Cerebellar cortex (tissue), 1 donor: ENCODE measurements at places on chromosomes 2 and 18.

DNA sequence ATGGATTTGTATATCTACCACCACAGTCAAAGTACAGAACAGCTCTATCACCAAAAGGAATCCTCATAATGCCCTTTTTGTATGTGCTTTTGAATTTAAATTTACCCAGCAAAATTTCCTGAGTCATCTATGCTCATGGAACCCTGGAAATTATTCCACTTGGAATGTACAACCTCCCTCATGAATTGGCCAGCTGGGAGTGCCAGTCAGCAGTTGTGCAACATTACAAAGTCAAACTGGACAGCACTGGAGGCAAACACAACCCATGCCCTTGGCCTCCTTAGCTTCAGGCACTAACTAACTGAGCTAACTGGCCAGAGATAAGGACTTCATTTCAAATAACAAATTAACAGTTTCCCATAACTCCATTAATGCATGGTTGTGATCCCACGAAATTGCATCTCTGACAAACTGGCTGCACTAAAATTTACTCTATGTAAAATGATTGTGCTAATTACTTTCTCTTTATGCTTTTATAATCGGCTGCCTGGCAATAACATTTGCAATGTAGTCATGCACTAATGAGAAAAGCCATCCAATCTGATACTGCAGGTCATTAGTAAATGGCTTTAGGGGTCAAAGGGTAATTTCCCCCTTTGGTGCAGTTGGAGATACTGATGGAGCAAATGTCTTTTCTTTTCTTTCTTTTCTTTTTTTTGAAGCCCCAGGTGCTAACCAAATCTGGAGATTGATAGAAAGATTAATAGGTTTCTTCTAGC lies 270.5 kb downstream of the ACTR3 start:
- DNase-seq: no peak

DNA sequence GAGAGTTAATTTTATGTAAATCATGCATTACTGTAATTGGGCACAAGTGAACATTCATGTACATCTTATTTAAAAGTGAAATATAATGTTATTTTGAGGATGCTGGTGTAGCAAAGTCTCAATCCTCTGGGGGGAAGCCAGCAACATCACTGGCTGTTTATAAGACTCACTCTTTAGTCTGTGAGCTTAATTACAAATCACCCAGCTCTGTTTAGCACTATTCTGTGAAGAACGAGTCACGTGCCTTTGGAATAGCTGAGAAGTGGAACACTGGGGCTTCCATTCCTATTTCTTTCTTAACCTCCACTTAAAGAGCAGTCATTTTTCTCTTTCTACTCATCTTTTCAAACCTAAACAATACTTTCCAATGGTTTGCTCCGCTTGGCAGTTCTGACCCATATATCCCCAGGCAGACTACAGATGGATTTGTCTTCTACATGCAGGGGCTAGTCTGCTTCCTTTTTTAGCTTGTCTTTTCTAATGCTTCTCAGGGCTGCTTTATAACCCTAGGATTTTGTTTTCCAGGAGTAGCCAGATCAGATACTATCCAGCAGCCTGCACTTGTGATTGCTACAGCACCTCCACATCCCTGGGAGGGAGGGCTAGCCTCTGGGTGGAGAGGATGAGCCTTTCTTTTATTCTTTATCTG lies 95.3 kb upstream of the CAVIN2 start:
- peak; percentile 14 for DNase-seq

GRCh38 chr2:216426166-216426777 lies 14.0 kb downstream of the SMARCAL1 start:
- no peak for DNase-seq

- DNase-seq: no peak
Measured at GRCh38 chr2:24818721-24819167, 25.5 kb downstream of the CENPO start.

DNA sequence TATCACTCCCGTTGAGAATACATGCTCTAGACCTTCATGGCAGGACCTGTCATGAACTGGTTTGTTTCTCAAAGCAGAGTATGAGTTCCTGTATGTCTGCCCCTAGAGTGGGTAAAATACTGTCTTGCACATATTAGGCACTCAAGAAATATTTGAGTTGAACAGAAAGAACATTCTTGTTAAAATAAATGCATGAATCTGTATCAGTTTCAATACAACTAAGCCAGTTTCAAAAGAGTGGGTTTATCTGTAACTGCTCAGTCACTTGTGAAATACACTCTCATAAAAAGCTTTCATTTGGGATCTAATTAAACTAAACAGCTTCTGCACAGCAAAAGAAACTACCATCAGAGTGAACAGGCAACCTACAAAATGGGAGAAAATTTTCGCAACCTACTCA lies 69.2 kb downstream of the RFTN2 start:
- DNase-seq: no peak

- peak; percentile 38 for DNase-seq
Measured at GRCh38 chr2:73232403-73233153, 461 bp downstream of the PRADC1 start.

DNA sequence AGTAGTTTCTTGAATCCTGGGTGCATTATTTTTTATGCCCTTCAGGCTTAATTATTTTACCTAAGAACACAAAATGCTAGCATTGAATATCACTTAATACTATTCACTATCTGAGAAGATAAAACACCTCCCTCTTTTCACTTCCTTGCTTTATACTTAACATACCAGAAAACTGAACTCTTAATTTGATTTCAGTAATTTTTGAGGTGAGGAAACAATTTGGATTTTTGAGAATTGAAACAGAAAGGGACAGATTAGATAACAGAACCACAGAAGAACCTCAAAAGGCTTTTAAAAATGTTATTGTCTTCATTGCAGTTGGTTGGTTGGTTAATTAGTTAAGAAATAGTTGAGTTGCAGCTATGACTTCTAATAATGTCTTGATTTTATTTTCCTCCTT lies 69.5 kb downstream of the GPD2 start:
- DNase-seq: no peak

- no peak for DNase-seq
Measured at GRCh38 chr2:120421830-120422175, 75.9 kb downstream of the INHBB start.

DNA sequence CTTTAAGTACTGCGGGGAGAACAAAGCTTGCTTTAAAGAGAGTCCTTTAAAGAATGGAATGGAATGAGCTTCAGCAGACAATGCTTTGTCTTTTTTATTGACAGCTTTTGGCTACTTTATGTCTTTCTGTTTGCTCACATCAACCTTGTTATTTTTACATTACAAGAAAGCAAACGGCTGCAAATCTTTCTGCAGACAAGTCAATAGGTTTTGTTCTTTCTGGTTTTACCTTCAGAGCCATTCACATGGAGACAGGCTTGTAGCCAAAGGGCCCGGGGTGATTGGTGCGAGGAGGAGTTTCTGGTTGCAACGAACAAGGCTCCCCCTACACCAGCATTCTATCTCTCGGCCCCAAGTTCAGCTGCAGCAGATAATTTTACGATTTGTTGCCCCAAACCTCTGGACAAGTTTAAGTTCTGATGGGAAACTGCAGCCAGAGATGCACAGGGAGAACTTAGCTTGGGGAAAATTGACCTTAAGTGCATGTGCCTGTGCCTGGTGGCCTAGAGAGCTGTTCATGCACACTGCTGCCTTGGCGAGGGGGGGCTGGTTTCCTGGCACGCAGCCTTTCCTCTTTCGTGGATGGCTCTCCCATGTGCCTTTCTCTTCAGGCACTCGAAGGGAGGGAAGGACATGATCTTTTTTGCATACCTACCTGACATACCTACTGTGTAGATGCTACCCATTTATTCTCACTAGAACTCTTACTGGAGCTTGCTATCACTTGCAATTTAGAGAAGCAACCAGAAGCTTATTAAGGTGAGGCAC lies 543.2 kb downstream of the DCDC2C start:
- no peak for DNase-seq

- DNase-seq: no peak
Measured at GRCh38 chr2:171924170-171924942, 2.1 kb downstream of the HAT1 start.

- no peak for DNase-seq
Measured at GRCh38 chr2:47534179-47534919, 131.4 kb downstream of the MSH2 start.

GRCh38 chr2:28251337-28251736 lies 141.3 kb upstream of the FOSL2 start:
- DNase-seq: no peak

DNA sequence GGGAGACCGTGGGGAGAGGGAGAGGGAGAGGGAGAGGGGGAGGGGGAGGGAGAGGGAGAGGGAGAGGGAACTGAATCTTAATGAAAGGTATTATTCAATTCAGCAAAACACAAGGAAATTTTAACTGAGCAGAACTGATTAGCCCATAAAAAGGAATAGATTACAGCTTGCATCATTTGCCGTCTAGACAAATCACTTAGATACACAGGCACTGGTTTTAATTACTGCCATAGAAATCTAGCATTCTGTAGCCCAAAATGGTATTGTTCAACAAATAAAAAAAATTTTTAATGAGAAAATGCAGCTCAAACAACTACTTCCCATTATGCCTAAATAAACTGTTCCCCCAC lies 7.9 kb upstream of the KCNF1 start:
- no peak for DNase-seq

GRCh38 chr2:18961991-18962421 lies 372.6 kb upstream of the NT5C1B start:
- DNase-seq: no peak

DNA sequence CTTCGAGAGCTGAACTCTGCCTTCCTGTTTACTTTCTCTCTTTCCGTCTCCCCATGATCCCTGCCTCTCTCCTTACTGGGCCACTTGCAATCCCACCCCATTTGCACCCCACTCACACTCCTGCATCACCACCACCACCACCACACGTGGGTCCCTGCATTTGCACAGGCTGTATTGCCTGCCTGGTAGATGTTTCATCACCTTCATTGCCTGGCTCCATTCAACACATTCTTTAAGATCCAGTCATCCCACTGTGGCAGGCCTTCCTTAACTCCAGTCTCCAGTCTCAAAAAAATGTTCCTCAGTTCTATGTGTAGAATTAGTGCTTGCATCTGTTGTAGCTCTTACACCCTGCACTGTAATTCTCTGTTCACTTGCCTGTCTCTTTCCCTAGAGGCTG lies 13.9 kb downstream of the NOSTRIN start:
- DNase-seq: no peak

DNA sequence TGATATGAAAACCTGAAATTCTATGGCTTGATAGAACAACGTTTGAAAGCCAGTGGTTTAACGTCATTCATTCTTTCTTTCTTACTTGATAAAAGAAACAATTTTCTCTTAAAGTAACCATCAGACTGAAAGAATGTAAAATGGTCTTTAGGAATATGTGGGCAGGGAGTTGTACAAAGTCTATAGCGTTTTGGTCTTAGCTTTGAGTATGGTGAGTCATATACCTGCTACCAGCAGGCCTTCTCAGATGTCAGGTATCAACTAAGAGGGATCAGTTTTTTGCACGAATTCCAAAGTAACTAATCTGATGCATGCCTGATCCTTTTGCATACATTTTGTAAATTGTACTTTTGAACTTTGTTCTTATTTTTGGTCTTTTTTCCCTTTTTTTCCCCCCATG lies 101.5 kb upstream of the DSEL start:
- no peak for DNase-seq

DNA sequence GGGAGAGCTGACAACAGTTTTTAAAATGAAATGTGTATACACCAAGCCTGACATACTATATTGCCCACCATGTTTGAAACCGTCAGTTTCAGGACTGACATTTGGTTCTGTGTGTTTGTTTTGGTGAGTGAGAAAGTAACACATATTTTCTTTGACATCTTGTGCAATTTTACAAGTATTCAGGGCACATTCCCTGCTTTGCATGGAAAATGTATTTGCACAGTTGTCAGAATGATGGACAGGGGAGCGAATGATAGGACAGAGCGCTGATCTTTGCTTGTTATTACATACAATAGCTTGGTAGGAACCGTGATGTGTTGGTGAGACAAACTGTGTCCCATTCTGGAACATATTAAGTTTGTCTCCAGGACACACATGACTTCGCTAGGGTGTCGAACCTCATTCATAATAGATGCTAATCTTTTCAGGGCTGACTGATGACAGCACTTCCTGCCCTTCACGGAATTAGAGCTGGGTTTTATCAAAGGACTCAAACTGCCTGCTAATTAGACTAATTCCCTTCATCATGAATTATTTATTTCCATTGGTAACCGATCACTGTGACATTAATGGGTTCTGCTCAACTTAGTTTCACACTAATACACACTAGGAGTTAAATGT lies 158.5 kb downstream of the CDCA7 start:
- no peak for DNase-seq

- no peak for DNase-seq
Measured at GRCh38 chr2:145108959-145109710, 589.2 kb upstream of the ZEB2 start.

GRCh38 chr2:215753808-215754207 lies 259.5 kb downstream of the MREG start:
- DNase-seq: no peak

DNA sequence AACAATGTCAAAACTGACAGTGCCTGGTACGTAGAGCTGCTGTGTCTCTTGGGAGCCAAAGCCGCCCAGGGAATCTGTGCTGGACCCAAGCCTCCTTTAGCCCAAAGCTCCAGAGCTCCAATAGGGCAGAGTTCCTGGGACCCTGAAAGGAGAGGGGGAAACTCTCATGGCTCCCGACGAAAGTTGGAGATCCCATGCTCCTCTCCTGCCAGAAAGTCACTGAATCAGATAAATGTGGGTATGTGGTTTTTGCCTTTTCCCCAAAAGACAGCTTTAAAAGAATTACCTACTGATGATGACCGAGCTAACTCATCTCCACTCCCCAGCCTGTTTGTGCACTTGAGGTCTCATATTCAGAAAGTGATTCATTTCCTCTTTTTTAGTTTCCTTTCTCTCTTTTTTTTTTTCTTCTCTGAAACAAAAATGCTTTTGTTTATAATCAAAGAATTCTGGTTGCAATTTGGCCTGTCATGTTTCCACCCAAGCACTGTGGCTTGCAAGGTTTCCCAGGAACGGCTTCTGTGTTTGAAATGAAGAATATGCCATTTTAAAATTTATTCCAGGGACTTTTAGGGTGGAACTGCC lies 14.1 kb upstream of the PMAIP1 start:
- DNase-seq: no peak

DNA sequence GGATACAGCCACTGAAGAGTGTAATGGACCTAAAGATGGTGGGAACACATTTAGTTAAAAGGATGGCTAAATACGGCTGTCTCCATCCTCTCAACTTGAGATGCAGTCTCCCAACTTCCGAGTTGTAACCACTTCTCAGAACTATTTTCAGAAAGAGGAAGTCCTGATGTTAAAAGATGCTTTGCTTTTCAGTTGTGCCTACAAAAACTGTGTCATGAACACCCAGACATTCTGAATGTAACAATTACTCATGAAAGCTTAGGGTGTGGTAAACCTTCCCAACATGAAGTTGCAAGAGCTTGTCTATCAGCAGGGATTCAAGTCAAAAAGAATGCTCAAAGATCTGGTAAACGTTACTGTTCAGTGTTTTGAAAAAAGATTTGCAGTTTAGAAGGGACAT lies 147.9 kb downstream of the DOCK10 start:
- no peak for DNase-seq
